ENCODE measurements at places on chromosomes 12 and 14.

GRCh38 chr12:131202592-131203378, 249.1 kb downstream of the ADGRD1 start:
- DNase-seq = no peak

- no peak for DNase-seq
These were observed 1.6 kb downstream of the GSG1 start for GRCh38 chr12:13101821-13102375.

GRCh38 chr12:8844665-8845064, 22.2 kb downstream of the A2ML1 start:
- no peak for DNase-seq

DNA sequence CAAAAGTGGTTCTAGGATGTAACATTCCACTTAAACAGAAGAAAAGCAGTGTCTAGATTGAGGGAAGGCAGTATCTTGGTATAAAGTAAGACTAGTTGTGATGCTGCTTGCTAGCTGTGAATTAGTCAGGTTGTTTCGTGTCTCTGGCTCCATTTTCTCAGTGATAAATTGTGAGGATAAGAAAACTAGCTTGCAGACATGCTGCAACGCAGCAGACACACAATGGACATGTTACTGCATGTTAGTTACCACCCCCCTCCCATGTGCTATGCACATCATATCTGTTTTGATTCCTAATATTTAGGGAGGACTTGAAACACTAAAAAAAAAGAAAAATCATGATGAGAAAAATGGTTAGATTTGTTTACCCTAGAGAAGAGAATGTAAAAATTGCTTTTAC, 2.9 kb downstream of the CCNK start:
- DNase-seq = no peak

GRCh38 chr14:62056789-62057188, 294.6 kb downstream of the SNAPC1 start:
- no peak for DNase-seq

- no peak for DNase-seq
These were observed 57.2 kb downstream of the ESRRB start for GRCh38 chr14:76432827-76433752.

- no peak for DNase-seq
These were observed 480 bp downstream of the PTPN6 start for GRCh38 chr12:6951551-6952120.

- peak; percentile 76 for DNase-seq
These were observed 9.4 kb downstream of the LHX5 start for GRCh38 chr12:113462117-113462774.

- DNase-seq = no peak
These were observed 551.5 kb upstream of the ATP2B1 start for GRCh38 chr12:90260136-90260535.

GRCh38 chr14:68412505-68413465, 380.1 kb downstream of the ZFP36L1 start:
- no peak for DNase-seq

- DNase-seq = no peak
These were observed 64.4 kb upstream of the RTL1 start for GRCh38 chr14:100967930-100968329.

GRCh38 chr14:104107611-104108569, 22.4 kb downstream of the ASPG start:
- DNase-seq = no peak

- peak; percentile 39 for DNase-seq
These were observed 11.8 kb upstream of the DERA start for GRCh38 chr12:15899282-15899870.

GRCh38 chr12:6603095-6603567, 4.0 kb downstream of the CHD4 start:
- no peak for DNase-seq

- peak; percentile 11 for DNase-seq
These were observed 2.0 kb downstream of the SIX1 start for GRCh38 chr14:60647081-60647836.

DNA sequence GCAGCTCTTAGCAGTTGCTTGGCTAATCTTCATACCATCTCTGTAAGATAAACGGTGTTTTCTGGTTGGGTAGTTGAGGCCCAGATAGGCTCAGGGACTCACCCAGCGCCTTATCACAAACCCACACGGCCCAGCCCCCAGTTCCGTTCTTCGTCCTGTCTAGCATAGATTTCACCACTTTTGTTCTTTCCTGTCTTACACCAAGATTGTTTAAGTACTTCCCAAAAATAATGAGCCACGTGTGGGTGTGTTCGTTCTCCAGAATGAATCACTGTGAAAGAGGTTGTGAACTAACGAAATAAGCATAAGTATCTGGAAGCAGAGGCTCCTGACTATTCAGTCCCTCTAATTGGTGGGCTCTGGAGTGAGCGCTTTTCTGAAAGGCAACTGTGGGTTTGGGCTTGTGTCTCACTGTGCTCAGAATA, 21.4 kb downstream of the ACVR1B start:
- DNase-seq = no peak

- no peak for DNase-seq
These were observed 56.4 kb downstream of the IFT81 start for GRCh38 chr12:110180591-110181005.

- no peak for DNase-seq
These were observed 1.7 kb downstream of the EVL start for GRCh38 chr14:100066962-100067361.

DNA sequence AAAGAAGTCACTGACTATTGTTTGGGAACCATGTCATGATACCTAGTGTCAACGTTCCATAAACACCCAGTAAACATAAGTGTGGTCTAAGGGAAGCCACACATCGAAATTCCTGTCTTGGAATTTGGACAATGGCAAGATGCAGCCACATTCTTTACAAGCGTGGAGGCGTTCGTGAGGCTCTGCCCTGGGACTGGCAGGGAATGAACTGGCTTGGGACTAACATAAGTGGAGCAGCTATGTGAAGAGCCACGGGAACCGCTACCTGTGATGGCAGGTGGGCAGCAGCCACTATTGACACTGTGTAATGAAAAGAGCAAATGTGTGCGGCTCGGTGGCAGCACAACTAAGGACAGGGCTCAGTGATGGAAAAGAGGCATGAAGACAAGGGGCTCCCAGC, 10.0 kb upstream of the NRIP2 start:
- no peak for DNase-seq

GRCh38 chr14:22519877-22520685, 68.9 kb downstream of the DAD1 start:
- no peak for DNase-seq

- DNase-seq = no peak
These were observed 373.7 kb upstream of the SYT1 start for GRCh38 chr12:78490861-78491260.

DNA sequence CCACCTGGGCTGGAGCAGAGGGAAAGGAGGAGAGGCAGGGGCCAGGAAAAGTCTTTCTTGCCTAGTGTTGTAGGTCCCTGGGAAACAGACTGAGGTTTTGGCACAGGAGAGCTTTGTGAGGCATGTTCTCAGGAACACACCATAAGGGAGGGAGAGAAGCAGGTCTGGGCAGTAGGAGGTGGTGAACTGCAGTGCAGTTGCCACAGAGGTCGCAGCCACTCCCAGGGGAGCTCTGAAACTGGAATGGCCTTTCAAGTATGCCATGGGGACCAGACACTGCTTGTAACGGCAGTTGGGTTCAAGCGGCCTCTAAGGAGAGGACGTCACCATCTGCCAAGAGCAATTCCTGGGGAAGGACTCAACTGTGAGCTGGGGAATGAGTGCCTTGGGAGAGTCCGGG, 35.4 kb upstream of the NKX2-8 start:
- no peak for DNase-seq

- DNase-seq = no peak
These were observed 280.6 kb upstream of the RTL1 start for GRCh38 chr14:101184104-101184455.

GRCh38 chr14:103744621-103745395, 29.2 kb downstream of the ZFYVE21 start:
- no peak for DNase-seq

GRCh38 chr14:98542316-98542715, 729.7 kb downstream of the BCL11B start:
- DNase-seq = no peak

GRCh38 chr14:69345402-69345801, 52.7 kb downstream of the ERH start:
- no peak for DNase-seq

GRCh38 chr14:22315336-22315735, 273.7 kb downstream of the DAD1 start:
- no peak for DNase-seq

- peak; percentile 3 for DNase-seq
These were observed 22.8 kb upstream of the GARIN2 start for GRCh38 chr14:67166450-67166853.

GRCh38 chr14:52124791-52125684, 56.2 kb upstream of the NID2 start:
- no peak for DNase-seq

DNA sequence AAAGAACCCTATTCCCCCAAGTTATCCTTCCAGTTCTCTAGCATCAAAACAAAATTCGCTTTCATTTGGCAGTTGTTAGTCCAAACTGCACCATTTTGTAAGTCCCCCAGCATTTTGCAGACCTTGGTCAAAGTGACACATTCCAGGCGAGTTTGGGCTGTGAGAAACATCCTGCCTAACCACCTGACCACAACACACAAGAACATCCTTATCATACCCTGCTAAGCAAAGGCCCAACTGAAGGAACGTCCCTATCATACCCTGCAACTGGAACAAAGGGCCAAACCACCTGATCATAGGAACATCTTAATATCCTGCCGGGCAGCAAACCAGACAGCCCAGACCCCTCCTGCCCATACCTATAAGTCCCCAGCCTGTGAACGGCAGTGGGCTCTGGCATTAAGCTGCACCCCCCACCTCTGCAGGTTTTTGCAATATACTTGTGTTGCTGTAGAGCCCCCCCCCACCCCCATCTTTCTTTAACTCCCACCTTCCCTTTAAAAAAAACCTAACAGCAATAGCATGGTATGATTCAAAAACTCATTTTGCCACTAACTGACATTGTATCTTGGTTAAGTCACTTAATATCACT, 2.7 kb downstream of the PCNX4 start:
- no peak for DNase-seq

DNA sequence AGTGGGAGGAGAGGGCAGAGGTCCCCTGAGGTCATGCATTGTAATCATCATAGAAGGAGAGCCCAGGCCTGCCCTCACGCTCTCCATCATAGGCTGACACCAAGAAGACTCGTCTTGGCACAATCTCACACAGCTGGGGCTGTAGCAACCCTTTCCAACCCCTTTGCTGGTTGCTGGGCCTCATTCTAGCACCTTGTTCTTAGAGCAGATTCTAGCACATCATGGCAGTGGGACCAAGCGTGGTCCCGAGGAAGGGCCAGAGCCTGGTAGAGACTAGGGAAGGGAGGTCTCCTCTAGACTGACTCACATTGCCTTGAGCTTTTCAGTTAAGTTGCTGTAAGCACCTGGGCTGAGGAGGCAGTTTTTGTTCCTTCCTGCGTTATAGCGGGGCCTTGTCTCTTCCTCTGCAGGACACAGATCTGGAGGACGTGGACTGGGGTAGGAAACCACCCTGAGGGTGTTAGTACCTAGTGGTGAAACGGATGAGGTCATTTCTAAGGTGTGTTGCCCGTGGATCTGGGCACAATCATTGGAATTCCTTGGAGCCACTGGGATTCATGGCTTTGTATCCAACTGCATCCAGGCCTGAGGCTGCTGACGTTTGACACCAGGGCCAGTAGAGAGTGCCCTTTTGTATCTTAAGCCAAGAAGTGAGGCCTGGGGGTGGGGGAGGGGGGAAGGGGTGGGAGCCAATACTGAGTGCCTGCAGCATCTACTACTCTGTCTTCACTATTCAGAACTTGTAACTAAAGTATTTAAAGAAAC, 19.9 kb downstream of the RPS6KL1 start:
- no peak for DNase-seq

DNA sequence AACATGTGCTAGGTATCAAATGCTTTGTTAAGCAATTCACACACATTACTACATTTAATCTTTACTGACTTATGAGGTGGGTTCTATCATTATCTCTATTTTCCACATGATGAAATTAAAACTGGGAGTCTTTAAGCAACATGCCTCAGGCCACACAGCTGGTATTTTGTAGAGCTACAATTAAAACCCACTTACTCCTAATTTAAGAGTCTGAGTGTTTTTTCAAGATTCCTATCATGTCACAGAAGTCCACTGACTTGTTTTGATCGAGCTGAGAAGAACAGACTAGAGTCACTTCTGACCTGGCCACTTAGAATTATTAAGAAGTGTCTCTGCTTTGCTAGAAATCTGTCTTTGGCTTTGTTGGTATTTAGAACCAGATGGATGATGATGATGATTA, 670.7 kb downstream of the NRXN3 start:
- peak; percentile 79 for DNase-seq

DNA sequence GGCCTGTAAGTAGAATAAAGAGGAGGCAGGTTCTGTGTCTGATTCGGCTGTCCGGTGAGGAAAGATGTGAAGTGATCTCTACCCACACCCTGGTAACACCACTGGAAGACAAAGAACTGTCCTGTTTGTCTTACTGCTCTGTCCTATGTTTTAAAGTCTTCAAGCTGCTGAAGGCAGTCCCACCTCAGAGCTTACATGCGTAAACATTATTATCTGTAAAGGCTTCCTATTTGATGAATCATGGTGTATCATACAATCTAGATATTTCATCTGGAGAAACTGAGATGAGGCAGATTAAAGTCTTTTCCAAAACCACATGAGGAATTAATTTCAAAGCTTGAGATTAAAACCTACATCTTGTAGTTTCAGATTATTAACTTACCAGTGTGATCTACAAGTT, 427.6 kb downstream of the ZFP36L1 start:
- DNase-seq = no peak

GRCh38 chr14:68621400-68622365, 171.2 kb downstream of the ZFP36L1 start:
- DNase-seq = no peak

DNA sequence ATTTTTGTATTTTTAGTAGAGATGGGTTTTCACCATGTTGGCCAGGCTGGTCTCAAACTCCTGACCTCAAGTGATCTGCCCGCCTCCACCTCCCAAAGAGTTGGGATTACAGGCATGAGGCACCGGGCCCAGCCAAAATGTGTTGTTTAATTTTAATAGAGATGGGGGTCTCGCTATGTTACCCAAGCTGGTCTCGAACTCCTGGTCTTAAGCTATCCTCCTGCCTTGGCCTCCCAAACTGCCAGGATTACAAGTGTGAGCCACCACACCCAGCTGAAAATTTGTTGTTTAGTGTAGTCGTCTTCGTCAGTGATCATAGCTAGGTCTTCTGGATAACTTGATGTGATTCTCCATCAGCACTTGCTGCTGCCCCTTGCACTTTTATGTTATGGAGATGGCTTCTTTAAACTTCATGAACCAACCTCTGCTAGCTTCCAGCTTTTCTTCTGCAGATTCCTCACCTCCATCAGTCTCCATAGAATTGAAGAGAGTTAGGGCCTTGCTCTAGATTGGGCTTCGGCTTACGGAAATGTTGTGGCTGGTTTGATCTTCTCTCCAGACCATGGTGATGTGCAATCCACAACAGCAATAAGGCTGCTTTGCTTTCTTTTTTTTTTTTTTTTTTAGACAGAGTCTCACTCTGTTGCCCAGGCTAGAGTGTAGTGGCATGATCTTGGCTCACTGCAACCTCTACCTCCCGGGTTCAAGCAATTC, 13.0 kb downstream of the ISCU start:
- DNase-seq = no peak

- no peak for DNase-seq
These were observed 140.2 kb downstream of the STXBP6 start for GRCh38 chr14:24909523-24910302.

All from SK-N-DZ (cell line).